SK-N-SH treated with all-trans-retinoic acid at 6 μM for 48 hours (cell line): ENCODE measurements at places on chromosomes 4 and X.

DNA sequence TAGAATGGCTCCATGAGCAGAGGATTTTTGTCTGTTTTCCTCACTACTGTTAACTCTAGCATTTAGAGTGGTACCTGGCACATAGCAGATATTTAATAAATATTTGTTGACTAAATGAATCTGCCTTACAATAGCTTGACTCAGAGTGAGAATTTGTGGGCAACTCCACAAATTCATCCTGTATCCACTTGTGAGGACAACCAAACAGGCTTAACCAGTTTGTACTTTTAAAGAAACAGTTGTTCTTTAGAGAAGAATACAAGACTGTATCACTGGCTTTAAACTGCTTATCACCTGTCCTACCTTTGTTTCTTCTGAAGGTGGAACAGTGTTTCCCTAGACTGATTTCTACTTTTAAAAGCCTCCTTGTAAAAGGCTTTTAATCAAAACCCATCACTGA lies 141.3 kb upstream of the SH3RF1 start:
- ATAC-seq: no peak

DNA sequence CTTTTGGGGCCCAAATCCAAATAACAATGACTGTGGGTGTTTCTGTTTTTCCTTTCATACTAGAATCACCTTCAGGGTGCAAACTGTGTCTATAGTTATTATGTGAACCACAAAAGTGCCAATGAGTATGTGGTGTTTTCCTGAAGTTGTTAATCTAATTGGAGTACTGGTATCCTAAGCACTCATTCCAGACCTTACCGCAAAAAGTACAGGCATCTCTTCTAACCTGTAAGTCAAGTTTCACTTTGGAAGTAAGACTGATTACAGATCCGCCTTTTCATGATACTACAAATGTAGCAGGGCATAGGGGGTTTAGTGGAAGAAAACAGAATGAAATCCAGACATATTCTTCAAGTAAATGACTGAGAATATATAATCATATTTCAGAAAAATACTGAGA lies 16.1 kb downstream of the COQ2 start:
- ATAC-seq: no peak

- ATAC-seq: no peak; the same call in 2 of the 3 replicates
These were observed 53.3 kb upstream of the LNX1 start for GRCh38 chr4:53644607-53645006.

GRCh38 chrX:20434986-20435385 lies 168.3 kb upstream of the RPS6KA3 start:
- ATAC-seq: no peak

- no peak for ATAC-seq
These were observed 54.1 kb upstream of the VEGFD start for GRCh38 chrX:15438332-15438731.

DNA sequence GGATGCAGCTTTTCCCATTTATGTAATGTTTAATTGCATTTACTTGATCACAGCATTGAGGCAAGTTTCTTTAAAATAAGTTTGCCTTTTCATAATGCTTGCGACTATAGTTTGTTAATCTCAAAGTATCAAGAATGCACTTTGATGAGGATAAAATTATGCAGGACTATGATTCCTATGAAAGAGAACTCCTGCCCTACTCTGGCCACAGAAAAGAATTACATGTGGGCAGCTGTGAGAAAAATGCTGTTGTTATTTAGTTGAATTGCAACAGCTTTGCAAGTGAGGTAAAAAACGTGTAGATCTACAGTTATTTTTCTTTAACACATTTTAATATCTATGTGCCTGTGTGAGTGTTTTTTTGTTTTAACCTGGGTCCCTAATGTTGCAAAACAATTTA lies 12.5 kb upstream of the OSTC start:
- peak; percentile 36; the same call in 1 of the 3 replicates for ATAC-seq

DNA sequence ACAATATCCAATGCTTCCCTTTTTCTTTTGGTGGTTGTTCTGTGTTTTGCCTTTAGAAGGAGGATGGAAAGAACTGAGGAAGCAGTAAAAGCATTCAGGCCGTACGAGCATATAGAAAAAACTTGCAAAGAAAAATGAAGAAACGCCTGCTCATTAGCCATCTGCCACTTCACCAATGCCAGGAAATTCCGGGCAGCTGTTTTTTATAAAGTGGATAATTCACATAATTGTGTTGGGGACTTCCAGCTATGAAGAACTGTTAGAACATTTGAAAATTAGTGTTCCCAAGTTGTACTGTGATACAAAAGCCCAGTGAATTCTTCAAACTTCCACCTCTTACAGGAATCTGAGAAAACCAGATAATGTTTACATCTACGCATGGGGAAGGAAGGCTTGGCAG lies 11.7 kb downstream of the RELL1 start:
- no peak; the same call in 2 of the 3 replicates for ATAC-seq

DNA sequence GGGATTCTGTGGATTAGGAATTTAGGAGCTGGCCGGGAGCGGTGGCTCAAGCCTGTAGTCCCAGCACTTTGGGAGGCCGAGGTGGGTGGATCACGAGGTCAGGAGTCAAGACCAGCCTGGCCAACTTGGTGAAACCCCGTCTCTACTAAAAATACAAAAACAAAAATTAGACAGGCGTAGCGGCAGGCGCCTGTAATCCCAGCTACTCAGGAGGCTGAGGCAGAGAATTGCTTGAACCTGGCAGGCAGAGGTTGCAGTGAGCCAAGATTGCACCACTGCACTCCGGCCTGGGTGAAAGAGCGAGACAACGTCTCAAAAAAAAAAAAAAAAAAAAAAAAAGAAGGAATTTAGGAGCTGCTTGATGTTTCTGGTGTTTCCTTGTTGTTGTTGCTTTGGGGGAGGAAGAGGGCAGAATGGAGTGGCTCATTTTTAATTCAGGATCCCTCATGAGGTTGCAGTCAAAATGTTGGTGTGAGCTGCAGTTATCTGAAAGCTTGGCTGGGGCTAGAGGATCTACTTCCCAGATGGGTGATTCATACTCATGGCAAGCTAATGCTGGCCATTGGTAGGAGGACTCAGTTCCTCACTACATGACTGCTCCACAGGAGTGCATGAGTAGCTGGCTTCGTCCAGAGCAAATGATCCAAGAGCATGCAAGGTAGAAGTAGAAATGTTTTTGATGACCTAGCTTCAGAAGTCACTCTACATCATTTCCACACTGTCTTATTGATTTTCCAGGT lies 26.5 kb upstream of the JADE1 start:
- no peak; the same call in 2 of the 3 replicates for ATAC-seq

- no peak for ATAC-seq
These were observed 38.7 kb downstream of the AASDH start for GRCh38 chr4:56348576-56348975.

- peak; percentile 85 for ATAC-seq
These were observed 18.9 kb downstream of the RPS4X start for GRCh38 chrX:72258174-72258573.

- no peak for ATAC-seq
These were observed 1546.6 kb upstream of the TENM3 start for GRCh38 chr4:180696460-180697092.

DNA sequence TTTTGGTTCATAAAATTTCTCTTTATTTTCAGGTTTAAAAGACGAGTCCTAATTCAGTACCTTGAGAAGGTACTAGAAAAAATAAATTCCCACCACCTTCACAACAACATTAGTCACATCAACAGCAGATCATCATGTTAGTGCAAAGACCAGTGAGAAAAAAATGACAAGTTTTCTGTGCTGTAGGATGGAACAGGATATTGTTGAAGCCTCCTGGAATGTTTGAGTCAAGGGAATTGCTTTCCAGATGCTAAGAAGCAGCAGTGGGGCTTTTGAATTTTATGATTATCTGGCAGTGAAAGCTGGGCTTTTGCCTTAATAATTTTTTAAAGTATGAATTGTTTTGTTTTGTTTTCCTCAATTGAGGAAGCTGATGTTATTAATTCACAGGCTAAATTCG lies 61.0 kb downstream of the INTS6L start:
- no peak for ATAC-seq

DNA sequence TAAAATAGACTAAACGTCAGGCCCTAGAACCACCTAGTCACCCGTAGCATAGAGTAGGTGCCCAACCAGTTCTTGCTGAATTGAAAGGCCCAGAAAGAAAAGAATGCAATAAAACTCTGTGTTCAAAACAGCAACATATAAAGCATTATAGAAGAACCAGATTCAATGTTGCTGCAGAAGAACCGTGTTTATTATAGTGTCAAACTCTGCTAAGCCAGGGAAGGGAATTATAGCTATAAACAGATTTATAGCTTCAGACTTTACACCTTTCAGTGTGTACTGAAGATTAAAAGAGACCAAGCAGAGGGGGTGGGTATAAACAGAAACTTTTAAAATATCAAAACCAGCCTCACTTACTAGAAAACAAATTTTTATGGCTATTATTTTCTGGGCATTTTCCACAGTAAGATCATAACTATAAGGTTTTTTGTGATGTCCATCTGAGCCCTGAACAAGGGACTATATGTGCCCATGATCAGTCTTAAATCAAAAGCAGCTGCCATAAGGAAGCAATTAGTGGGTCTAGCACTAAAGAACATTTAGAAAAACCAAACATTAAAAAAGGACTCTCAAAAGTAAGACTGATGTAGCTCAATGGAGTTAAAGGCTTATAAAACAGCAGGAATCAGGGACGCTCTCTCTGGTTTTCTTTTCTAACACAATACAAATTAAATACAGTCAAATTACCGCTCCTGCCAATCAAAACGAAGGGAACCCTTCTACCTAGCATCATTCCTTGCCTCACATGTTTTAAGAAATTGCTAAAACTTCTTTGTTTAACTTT lies 219.7 kb upstream of the ETNPPL start:
- ATAC-seq: no peak

DNA sequence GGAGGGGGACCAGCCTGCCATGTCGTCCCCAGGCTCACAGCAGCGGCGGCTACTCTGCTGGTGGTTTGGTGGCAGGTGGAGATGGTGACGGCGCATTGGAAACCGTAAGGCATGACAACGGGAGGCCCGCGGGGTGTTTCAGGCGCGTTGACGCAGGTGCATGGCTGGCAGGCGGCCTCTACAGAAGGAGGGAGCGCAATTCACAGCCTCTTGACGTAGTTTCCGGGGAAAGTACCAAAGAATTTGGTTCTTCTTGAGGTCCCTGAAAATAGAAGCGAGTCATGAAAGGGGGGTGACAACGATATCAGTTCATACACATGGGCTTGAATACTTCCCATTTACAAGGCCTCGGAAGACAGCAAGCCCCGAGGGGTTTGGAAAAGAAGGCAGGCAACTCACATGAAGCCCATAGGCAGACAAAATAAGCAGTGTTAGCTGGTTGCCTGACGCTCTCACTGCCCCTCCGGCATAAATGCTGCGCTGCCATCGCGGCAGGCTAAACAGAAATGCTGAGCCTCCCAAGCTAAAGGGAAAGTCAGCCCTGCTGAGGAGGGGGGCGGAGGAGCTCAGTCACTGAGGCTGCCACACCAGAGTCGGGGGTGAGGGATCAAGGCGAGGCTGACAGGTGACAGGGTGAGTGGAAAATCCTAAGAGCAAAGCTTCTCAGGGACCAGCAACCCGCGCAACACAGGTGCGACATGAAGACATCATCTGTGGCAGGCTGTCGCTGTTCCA lies 52.3 kb upstream of the PDLIM3 start:
- ATAC-seq: no peak

GRCh38 chr4:95985791-95986550 lies 146.1 kb downstream of the PDHA2 start:
- ATAC-seq: no peak

GRCh38 chrX:39507034-39507433 lies 590.7 kb downstream of the BCOR start:
- ATAC-seq: no peak

DNA sequence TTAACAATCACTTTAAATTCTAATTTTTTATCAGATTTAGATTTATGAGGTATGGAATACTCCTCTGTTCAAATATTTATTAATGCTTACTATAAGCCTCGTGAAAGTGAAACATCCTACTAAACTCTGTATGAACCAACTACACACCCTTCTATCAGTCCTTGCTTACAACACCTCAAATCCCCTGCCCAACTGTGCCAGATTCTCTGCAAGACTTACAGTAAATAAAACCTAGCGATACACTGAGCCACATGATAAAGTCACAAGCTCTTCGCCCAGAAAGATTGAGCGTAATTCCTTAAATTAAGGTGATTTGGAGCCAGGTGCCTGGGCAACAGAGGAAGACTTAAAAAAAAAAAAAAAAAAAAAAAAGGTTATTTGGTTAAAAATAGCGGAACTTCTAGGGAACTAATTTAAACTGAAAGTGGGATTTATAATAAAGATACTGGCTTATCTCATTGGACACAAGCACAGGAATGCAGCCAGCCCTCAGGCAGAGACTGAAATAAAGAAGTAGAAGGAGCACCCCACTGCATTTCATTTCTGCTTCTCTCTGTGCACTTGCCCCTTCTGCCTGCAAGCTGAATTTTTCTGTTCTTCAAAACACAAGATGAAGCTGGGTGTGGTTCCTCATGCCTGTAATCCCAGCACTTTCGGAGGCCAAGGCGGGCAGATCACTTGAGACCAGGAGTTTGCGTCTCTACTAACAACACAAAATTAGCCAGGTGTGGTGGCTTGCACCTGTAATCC lies 17.5 kb upstream of the C4orf36 start:
- no peak for ATAC-seq

GRCh38 chrX:107683124-107683895 lies 55.0 kb downstream of the PRPS1 start:
- ATAC-seq: no peak

GRCh38 chrX:21586001-21586400 lies 72.1 kb downstream of the KLHL34 start:
- no peak for ATAC-seq

DNA sequence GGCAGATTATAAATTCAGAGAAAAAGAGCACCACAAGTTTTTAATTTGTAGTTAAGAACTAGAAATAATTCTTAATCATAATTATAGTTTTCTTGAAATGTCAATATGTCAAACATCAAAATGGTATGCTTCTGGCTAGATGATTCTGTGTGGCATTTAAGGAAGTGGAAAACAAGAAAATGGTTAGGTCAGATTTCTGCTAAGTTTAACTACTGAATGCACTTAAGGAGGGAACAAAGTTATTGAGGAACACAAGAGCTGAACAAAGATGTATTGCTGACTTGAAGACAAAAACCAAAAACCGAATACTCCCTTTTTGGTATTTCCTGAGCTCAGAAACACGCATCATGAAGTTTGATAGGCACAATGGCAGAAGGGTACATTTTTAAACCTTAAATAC lies 58.7 kb upstream of the GPR34 start:
- no peak for ATAC-seq

DNA sequence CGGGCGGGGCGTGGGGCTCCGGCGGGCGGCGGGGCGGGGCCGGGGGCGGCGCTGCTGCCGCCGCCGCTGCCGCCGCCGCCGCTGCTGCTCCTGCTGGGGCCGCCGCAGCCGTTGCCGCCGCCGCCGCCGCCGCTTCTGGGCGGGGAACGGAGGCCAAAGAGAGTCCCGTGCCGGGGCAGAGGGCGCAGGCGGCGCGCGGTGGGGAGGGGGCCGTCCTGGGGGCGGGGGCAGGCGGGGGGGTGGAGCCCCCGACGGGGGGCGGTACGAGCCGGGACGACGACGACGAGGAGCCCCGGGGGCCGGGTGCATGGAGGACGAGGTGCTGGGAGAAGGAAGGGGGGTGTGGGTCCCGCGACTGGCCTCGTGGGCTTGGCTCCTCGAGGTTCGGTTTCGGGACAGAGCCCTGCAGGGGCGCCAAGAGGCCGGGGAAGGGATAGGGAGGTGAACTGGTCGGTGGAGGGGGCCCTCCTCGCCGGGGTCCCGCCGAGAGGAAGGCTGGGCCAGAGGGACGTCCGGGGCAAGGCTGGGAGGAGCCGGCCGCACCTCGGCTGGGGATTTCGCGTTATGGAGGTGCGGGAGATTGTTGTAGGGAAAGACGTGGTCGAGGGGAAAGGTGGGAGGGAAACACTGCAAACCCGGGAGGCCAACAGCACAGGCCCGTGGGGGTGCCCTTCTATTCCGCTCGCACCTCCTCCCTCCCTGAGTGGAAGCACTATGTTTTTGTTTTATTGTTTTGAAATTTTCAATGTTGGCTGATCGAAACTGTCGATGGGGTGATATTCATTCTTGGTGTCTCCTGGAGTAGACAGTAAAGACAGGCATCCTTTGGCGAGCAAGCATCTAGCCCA lies 1.9 kb downstream of the BCORL1 start:
- no peak for ATAC-seq
